ENCODE measurements at places on chromosomes 13 and 19.
A peak's percentile ranks its signal among the peaks of the same experiment; 100 is the strongest.

GRCh38 chr19:45098521-45099466 is 5.8 kb downstream of the PPP1R37 start:
- DNase-seq, result no peak

- no peak for DNase-seq
Measured at GRCh38 chr13:71589032-71589431, 278.0 kb downstream of the DACH1 start.

GRCh38 chr19:10805065-10805757 is 30.8 kb downstream of the TMED1 start:
- DNase-seq, result no peak

- peak; percentile 6 for DNase-seq
Measured at GRCh38 chr13:18212873-18213272, 968.8 kb downstream of the TUBA3C start.

DNA sequence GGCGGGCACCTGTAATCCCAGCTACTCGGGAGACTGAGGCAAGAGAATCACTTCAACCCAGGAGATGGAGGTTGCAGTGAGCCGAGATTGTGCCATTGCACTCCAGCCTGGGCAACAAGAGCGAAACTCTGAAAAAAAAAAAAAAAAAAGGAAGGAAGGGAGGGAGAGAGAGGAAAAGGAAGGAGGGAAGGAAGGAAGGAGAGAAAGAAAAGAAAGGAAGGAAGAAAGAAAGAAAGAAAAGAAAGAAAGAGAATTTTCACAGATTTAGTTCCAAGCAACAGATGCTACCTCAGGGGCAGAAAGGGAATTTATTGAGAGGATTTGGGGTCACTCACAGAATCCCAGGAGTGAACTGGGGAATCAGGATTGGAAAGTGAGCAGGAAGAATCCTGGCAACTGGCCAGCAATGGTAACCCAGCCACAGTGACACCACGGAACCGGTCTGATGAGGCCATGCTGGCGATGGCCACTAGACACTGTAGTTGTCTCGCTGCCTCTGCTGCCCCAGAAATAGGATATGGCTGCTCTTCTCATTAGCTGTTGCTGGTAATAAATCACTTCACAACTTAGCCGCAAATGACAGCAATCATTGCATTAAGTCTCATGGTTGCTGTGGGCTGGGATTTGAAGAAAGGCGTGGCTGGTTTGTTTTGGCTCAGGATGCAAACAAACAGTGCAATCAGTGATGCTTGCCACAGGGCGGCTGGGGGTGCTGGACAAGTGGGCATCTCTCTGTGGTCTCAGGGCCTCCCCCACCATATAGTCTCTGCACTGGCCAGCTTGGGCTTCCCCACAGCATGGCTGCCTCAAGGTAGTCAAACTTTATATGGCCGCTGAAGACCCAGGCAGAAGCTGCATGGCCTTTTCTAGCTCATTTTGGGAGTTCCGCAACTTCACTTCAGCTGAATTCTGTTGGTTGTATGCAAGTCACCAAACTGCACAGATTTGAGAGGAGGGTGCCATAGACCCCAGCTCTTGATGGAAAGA is 5.2 kb upstream of the BCAM start:
- DNase-seq, result no peak

Data from CD4-positive, alpha-beta T cell treated with Interleukin-2 at 100 ng/mL for 4 hours (primary cell).